ENCODE measurements at places on chromosomes 11 and 22. TPM values are rescaled to one million over a fixed set of nuclear protein-coding genes. Genes with fewer than 3 reads are reported as not detected.

GRCh38 chr11:113375402-113375801, 12.2 kb upstream of the ANKK1 start:
- no peak for DNase-seq

- no peak for DNase-seq
These were observed 22.5 kb upstream of the EED start for GRCh38 chr11:86222081-86222480.

The MICAL2 gene
- 42.8 TPM for total RNA-seq

The OR8D4 gene
- total RNA-seq, result not detected

The MPPED2 gene
- total RNA-seq, result not detected

- no peak for DNase-seq
These were observed 9.7 kb upstream of the SLCO2B1 start for GRCh38 chr11:75141166-75141565.

- DNase-seq, result no peak
These were observed 68.2 kb downstream of the GALNT18 start for GRCh38 chr11:11553573-11553972.

DNA sequence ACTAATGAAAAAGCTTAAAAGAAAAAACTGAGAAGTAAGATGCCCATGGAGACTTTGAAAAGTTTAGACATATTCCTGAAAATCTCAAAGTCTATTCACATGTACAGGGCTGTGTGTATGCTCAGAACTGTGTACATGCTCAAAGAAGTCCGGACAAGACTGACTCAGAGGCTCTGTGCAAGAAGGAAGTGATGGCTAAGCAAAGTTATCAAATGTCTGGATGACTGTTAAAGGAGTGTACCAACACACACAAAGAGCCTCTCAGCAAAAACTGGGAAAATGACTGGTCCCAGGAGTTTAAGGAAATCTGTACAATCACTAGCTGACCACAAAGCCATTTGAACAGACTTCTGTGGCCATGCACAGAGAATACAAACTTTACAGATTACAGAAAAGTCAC, 33.1 kb upstream of the ARHGAP32 start:
- DNase-seq, result no peak

The P2RX6 gene
- 0.05 TPM for total RNA-seq

DNA sequence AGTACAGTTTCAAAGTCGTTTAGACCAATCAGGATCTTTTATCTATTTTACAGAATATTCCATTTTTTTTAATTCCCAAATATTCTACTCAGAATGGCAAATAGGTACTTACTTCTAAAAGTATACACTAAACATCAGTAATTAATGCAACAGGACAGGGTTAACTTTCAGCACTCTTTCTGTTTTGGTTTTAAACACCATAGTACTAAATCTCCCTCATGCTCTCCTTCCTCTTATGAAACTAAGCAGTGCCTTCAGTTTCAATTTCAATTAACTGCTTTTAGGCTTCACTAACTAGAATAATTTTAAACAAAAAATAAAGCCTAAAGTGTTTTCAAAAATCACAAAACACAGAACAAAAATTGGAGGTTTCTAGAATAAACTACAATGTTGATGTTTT, 57.9 kb downstream of the NOX4 start:
- DNase-seq, result no peak

The PRDM11 gene
- total RNA-seq, result 6.7 TPM

The APBB1 gene
- total RNA-seq, result 12.0 TPM

The SLC22A25 gene
- total RNA-seq, result not detected

- DNase-seq, result peak; percentile 69
These were observed 18.2 kb downstream of the ADM start for GRCh38 chr11:10322830-10323792.

The HTR3A gene
- total RNA-seq, result not detected

The MB gene
- total RNA-seq, result not detected

The METTL15 gene
- 15.8 TPM for total RNA-seq
